ENCODE measurements at places on chromosomes 13 and 19.

GRCh38 chr13:32255724-32256109 lies 59.4 kb downstream of the ZAR1L start:
- DNase-seq, result no peak

GRCh38 chr19:11410682-11411081 lies 8.4 kb downstream of the RGL3 start:
- DNase-seq, result no peak

DNA sequence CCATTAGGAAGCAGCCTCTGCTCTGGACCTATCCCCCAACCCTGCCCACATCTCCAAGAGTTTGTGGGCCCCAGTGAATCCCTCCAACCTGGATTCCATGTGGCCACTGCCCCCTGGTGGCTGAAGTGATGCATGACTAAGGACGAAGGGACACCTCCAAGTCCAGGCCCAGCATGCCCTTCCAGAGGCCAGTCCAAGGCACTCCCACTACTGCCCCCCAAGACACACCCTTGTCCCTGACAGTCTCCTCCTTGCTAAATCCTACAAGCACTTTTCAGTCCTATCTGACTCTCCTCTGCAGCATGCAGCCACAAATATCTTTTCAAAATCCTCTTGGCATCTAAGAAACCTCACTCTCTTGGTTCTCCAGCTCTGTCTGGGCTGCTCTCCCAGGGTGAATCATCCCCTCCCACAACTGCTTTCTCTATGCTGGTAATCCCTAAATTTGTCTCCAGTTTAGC lies 33.0 kb downstream of the DEDD2 start:
- peak; percentile 77 for DNase-seq

DNA sequence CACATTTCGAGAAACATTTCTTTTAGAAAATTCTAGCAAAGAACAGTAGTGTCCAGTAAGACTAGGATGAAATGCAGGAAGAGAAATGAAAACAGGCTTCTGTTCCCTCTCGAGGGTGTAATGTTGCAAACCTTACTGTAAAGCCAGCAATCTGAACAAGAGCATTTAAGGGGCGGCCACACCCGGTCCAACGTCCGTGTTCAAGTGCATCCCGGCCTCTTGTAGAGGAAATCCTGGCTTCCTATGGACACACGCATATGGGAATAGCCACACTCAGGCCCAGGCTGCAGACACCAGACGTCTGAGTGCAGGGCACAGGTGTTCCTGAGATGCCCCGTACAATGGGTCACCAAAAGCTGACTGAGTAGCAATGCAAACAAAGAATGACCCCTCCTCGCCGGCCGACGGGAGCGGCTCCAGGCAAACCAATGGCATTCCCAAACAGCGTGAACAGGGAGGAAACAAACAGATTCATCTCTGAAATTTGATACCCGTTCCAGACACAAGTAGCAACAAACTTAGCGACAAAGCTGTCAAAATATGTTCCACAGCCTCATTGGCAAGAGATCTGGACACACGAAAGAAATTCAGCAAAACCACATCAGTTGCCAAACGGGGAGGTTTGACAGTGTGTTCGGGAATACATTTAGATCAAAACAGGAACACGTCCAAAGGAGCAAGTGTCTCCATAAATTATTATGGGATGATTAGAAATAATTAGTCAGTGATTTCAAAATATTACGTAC lies 278.6 kb upstream of the TSHZ3 start:
- no peak for DNase-seq

DNA sequence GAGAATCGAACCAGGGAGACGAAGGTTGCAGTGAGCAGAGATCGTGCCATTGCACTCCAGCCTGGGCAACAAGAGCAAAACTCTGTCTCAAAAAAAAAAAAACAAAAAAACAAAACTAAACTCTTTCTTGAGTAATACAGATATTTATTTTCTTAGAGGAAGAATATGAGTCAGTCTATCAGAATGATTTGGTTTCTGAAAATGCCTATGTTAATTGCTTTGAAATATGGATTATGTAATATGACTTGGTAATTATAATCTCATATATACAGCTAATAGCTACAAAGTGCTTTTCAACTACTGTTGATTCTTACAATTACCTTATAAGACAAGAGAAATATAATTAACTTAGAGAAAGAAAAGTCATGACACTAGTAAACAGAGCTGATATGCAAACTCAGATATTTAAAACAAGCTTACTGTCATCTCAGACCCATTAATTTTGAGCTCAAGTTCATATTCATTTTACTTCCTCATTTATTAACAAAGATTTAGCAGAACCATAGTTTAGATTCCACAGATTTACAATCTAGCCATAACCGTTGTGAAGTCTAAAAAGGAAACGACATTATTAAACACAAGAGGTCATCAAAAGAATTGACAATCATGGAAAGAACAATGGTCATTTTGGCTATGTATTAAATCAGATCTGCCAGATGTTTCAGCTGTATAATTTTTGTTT lies 88.0 kb downstream of the TBC1D4 start:
- DNase-seq, result no peak

GRCh38 chr13:91346062-91346461 lies 1.4 kb upstream of the MIR17HG start:
- no peak for DNase-seq

- DNase-seq, result no peak
These were observed 442.9 kb downstream of the HS6ST3 start for GRCh38 chr13:96532804-96533203.
